Spinal cord (tissue), 10 donors: ENCODE measurements at places on chromosomes 13 and 19. TPM values are rescaled to one million over a fixed set of nuclear protein-coding genes. Genes with fewer than 3 reads are reported as not detected.

GRCh38 chr19:3266792-3267514 is 42.5 kb downstream of the CELF5 start:
- no peak for DNase-seq

The ZNF541 gene
- polyA plus RNA-seq: 0.41 TPM

DNA sequence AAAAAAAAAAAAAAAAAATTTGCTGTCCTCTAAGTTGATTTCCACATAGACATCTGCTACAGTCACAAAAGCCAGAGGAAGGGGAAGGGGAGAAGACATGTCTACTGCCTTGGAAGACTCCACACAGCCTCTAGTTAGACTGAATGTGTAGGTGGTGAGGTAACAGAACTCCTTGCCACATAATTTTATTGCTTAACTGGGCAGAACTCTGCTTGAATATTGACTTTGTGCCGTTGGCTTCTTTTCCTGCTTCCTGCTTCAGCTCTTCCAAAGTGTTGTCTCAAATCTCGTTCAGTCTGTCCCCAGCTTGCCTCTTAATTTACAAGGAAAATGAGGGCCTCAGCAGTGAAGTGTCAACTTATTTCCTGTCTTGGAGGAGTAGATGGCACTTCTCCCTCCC is 37.1 kb downstream of the ESD start:
- DNase-seq: no peak

The LILRA1 gene
- 0.72 TPM for polyA plus RNA-seq

GRCh38 chr19:58558066-58558622 is at the start of gene UBE2M:
Gene UBE2M, minus strand, starts transcription at chr19:58558611. Its CDS starts 230 bp downstream, at chr19:58558381.
- no peak for DNase-seq

- no peak for DNase-seq
Observed at GRCh38 chr13:82221621-82222020, 1660.7 kb downstream of the SLITRK1 start.

DNA sequence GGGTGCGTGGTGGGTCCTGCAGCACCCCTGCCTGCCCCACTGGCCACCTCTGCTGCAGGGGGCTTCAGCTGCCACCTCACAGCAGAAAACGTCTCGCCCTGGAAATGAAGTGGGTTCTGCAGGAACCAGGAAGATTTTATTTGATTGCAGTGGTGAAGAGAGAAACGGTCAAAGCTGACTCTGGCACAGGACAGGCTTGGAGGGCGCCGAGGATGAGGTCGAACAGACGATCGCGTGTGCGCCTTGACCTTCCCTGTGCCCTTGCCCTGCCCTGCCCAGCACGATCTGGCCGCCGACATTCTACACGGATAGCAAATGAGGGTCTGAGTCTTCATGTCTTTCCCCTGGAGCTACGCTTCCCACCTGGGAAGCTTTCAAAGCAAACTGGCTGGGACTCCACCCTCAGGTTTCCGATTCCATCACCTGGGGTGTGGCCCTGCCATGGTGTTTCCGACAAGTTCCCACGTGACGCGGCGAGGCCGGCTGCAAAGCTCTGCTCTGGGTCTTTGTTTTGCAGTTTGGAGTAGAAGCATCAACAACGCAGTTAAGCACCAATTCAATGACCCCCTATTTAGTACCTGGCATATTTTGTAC is 50.3 kb upstream of the TUBGCP3 start:
- DNase-seq: no peak

The DMKN gene
- 18.1 TPM for polyA plus RNA-seq

The UNC13A gene
- polyA plus RNA-seq: 57.4 TPM
